Activated naive CD4-positive, alpha-beta T cell treated with anti-CD3 and anti-CD28 coated beads, Interleukin-2, amount 50 U/mL, for 16 hours (primary cell): ENCODE measurements at places on chromosomes 11 and 22.

GRCh38 chr11:134025082-134025429, 43.8 kb upstream of the JAM3 start:
- no peak for DNase-seq

- DNase-seq, result no peak
Measured at GRCh38 chr11:95708681-95709080, 80.9 kb downstream of the FAM76B start.

DNA sequence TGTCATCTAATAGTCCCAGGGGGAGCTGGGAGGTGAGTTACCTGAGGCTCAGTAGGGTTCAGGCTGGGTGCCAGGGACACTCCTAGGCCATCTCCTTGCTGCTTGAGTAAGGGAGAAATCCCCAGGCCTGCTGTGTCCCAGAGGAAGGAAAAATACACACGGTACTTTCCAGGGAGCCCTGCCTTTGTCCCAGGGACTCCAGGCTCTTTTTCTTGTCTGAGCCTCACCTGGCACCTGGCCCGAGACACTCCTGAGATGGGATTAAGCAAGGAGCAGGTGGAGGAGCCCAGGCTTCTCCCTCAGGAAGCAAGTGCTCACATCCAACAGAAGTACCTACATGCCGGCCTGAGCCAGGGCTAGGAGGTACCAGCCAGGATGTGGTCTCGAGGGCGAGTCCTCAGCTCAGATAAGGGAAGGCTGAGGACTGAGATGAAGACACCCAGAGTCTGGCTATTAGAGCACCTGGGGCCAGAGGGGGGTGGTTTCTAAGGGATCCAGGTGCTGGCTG, 899 bp upstream of the KLHDC7B start:
- DNase-seq, result no peak

DNA sequence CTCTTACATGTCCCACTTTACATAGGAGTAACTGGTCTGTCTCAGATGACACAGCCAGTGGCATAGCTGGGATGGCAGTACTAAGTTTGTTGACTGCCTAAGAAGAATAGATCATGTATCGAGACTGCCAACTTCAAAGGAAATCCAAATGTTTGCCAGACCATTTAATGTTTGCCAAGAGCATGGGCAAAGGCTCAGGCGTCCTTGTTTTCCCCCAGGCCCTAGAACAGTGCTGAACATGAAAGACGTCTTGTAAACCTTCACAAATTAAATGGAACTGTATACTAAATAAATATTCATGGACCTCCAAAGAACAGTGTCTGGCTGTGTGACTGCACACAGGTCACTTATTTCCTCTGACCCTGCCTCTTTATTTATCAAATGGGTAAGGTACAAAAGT, 234.7 kb upstream of the CCDC90B start:
- no peak for DNase-seq

DNA sequence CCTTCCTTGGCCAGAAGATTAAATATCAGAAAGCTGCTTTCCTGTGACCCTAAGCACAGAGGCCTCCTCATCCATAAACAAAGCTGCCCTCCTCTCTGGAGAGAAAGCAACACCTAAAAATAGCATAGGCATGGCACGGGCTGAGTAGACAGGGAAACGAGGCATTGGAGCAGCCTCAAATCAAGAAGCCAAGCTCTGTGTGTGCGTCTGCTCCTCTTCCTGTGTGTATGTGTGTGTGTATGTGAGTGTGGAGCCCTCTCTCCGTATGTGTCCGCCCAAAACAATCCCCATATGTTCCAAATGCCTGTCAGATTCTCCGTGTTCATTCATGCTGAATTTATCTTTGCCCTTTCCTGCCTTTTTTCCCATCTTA, 24.0 kb downstream of the KCNJ5 start:
- no peak for DNase-seq

- DNase-seq, result no peak
Measured at GRCh38 chr11:11244470-11245080, 108.5 kb downstream of the CSNK2A3 start.
